ENCODE measurements at places on chromosomes 11 and 22. TPM values are rescaled to one million over a fixed set of nuclear protein-coding genes. Genes with fewer than 3 reads are reported as not detected.

The IPO7 gene
- total RNA-seq: 123 TPM

The OR6T1 gene
- total RNA-seq: not detected

The RIMBP3C gene
- 0.15 TPM for total RNA-seq

The ISX gene
- total RNA-seq: not detected

The OR2AT4 gene
- total RNA-seq: not detected

DNA sequence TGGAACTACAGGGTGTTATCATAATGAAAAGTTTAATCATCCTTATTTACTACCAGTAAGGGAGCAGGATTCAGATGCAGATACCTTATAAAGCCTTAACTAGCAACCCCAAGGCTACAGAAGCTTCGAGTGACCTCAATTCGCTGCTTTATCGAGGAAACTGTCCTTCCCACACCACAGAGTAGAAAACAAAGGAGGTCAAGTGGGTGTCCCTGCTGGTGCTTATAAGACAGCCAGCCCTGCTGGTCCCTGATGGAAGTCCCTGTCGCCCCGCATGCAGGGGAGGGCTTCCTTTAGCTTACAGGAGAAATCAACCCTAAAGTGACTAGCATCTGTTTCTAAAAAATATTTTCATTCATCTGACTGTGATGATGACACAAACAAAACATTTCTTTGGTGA lies 7.3 kb downstream of the MN1 start:
- no peaks in the 10 kb centered on the region for H3K4me1 ChIP-seq
- no peak overlapping the region for H3K27ac ChIP-seq
- no peak overlapping the region for H3K4me3 ChIP-seq
- H3K27me3 ChIP-seq: peaks cover 10% of the 10 kb centered on the region
- no peaks in the 10 kb centered on the region for H3K36me3 ChIP-seq

GRCh38 chr22:41561788-41562187 lies 978 bp downstream of the CSDC2 start:
- H3K27ac ChIP-seq: peak overlapping the region; percentile 52
- no peak for DNase-seq
- no peaks in the 10 kb centered on the region for H3K27me3 ChIP-seq
- H3K4me3 ChIP-seq: no peak overlapping the region

DNA sequence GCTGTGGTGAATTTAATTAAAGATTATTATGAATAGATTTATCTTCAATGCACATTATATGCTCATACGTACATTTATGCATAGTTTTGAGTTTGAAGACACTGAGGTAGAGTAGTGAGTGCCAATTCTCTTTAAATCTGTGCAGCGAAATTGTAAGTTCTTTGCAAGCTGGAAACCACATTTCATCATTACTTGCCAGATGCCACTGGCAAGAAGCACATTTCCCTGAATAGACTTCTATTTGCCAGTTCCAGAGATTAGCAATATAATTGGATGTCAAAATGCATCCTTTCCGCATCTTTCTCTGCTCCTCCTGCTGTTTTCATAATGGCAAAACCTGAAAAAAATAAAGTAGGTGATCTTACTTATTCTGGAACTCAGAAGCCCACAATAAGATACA lies 448.0 kb downstream of the LUZP2 start:
- H3K4me1 ChIP-seq: no peaks in the 10 kb centered on the region
- no peak overlapping the region for H3K27ac ChIP-seq
- H3K36me3 ChIP-seq: no peaks in the 10 kb centered on the region
- no peak overlapping the region for H3K4me3 ChIP-seq
- H3K27me3 ChIP-seq: no peaks in the 10 kb centered on the region

DNA sequence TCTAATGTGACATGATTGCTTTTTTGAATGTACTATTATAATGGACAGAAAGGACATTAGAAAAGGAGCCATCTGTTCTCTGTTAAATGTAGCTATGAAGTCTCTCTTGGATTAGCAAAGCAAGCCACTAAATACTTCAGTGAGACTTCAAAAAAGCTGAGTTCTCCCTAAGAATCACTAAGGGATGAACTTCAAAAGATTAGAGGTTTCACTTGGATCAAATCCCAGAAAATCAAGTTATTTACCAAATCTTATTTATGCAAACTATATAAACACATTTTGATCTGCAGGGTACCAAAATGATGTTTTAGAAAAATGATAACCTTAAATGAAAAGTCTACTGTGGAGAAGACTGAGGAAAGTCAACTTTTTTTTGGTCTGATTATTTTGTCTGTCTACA lies 82.1 kb upstream of the MTMR2 start:
- no peaks in the 10 kb centered on the region for H3K36me3 ChIP-seq
- no peaks in the 10 kb centered on the region for H3K4me1 ChIP-seq
- H3K4me3 ChIP-seq: no peak overlapping the region
- no peak for DNase-seq
- H3K27ac ChIP-seq: no peak overlapping the region

- no peak for DNase-seq
- no peaks in the 10 kb centered on the region for H3K27me3 ChIP-seq
- no peaks in the 10 kb centered on the region for H3K36me3 ChIP-seq
- no peak overlapping the region for H3K27ac ChIP-seq
- H3K4me1 ChIP-seq: no peaks in the 10 kb centered on the region
Observed at GRCh38 chr11:114607753-114608459, 12.3 kb upstream of the NXPE4 start.

DNA sequence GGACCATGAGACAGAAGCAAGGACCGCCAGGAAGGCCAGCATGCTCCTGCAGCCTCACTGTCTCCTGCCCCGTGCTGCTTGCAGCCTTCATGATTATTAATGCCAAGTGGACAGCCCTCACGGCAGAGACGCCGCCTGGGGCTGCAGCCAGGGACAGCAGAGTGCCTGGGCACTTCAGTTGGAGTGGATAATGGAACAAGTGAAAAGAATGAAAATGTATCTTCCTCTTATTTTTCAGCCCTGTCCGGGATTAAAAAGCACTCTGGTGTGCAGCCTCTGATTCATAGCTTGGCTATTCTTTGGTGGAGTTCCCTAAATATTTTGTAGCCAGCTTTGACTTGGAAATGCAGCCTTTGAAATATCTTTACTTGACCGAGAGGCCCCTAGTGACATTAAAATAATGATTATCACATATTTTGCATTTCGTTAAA lies 1404.2 kb downstream of the BRD1 start:
- peak; percentile 12 for DNase-seq
- H3K4me1 ChIP-seq: no peaks in the 10 kb centered on the region
- no peak overlapping the region for H3K4me3 ChIP-seq
- peaks cover 15% of the 10 kb centered on the region for H3K27me3 ChIP-seq
- H3K27ac ChIP-seq: no peak overlapping the region

DNA sequence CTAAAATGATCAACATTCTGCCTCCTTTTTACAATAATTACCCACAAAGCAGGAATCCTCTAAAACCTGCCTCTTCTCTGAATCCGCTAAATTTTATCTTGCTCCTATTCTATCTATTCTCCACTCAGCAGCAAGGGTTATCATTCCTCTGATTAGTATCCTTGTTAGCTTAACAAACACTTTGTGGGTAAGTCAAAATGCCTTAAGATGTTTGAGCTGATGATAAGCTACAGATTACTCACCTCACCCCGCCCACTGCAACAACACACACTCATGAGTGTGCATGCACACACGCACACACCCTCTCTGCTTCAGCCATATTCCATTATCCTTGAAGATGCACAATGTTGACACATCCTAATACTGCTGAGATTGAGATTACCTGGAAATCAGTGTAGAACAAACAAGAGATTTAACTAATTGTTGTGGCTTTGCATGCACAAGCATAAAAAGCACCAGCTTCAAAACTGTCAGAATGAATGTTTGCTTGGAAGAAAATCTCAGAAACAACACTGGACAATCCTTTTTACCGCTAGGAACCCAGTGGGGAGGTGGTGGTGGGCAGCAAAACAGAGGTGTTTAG lies 130.9 kb downstream of the BBOX1 start:
- H3K27ac ChIP-seq: no peak overlapping the region
- H3K4me1 ChIP-seq: no peaks in the 10 kb centered on the region
- H3K36me3 ChIP-seq: no peaks in the 10 kb centered on the region
- H3K4me3 ChIP-seq: no peak overlapping the region

- no peaks in the 10 kb centered on the region for H3K4me1 ChIP-seq
- DNase-seq: no peak
- H3K27ac ChIP-seq: peak overlapping the region; percentile 99
- H3K27me3 ChIP-seq: no peaks in the 10 kb centered on the region
- no peaks in the 10 kb centered on the region for H3K36me3 ChIP-seq
Observed at GRCh38 chr11:75308116-75308515, 43.3 kb downstream of the ARRB1 start.

DNA sequence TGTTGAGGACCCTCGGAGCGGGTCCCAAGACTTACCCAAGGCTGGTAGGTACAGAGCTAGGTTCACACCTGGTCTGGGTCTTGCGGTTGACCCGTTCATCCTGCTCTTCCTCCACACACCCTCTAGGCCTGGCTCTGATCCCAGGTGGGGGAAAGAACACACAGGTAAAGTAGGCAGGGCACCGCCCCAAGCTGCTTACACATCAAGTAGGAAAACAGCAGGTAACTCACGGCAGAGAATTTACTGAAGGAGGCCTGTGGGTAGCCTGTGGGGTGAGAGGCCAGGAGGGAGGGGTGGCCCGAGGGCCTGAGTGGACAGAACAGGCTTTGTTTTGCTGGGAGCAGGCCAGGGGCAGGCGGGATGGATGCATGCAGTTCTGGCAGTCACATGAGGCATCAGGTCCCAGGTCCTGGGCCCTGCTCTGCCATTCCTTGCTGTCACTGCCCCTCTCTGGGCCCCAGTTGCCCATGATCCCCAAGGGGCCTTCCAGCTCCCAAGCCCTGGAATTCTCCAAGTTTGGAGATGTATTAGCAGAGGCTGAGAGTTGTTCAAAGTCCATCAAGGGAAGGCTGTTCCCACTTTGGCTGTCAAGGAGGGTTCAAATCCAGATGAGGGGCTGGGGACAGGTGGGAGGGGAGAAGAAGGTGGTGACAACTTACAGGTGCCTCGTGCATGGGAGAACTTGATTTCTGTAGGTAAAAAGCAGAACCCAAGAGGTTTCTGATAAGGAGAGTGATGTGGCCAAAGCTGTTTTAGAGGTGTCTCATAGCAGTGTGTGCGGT lies 5.7 kb downstream of the TSKU start:
- peak overlapping the region; percentile 49 for H3K4me3 ChIP-seq
- H3K4me1 ChIP-seq: peaks cover 55% of the 10 kb centered on the region
- H3K36me3 ChIP-seq: no peaks in the 10 kb centered on the region

DNA sequence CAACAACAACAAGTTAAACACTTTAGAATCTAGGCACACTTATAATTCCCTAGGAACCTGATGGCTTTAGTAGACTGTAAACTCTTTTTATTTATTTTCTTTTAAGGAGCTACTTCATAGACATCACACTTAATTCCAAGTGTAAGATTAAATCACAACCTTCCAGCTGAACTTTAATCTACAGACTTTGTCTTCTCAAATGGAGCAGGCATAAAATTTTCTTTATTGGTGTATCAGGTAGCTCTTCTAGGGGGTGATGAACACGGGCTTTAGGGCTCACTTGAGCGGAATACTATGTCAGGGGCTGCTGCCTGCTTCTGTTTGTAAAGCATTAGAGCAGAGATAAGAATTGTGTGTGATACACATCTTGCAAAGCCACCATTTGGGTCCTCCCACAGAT lies 525.8 kb upstream of the FAT3 start:
- no peak overlapping the region for H3K4me3 ChIP-seq
- H3K27ac ChIP-seq: no peak overlapping the region
- no peak for DNase-seq
- no peaks in the 10 kb centered on the region for H3K4me1 ChIP-seq
- no peaks in the 10 kb centered on the region for H3K27me3 ChIP-seq
- no peaks in the 10 kb centered on the region for H3K36me3 ChIP-seq

DNA sequence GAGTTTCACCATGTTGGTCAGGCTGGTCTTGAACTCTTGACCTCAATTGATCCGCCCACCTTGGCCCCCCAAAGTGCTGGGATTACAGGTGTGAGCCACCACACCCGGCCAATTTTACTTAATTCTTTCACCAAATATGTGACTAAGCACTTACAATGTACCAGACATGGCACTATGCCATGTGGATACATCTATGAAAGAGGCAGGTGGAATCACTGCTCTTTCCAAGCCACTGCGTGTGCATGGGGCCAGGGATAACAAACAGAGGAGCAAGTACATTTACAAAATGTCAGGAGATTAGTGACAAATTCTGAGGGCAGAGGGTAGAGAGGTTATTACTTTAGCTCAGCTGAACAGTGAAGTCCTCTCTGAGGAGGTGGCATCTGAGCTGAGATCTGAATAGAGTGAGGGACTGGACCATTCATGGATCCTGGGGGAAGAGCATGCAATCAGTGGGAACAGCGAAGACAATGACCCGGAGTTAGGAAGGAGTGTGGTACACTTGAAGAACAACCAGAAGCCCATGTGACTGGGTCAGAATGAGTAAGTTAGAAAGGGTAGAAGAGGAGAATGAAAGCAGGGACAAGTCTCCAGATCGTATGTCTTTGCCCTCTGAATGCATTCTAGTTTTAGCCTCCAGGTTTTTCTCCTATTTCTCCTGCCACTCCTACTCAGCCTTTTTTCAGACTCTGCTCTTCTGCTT lies 38.3 kb upstream of the GRAMD1B start:
- no peak overlapping the region for H3K27ac ChIP-seq
- no peaks in the 10 kb centered on the region for H3K36me3 ChIP-seq
- H3K27me3 ChIP-seq: no peaks in the 10 kb centered on the region
- H3K4me3 ChIP-seq: no peak overlapping the region

- H3K27ac ChIP-seq: peak overlapping the region; percentile 87
- H3K4me1 ChIP-seq: peaks cover 9% of the 10 kb centered on the region
- no peaks in the 10 kb centered on the region for H3K27me3 ChIP-seq
- peak; percentile 70 for DNase-seq
Observed at GRCh38 chr11:130897262-130898182, 18.8 kb downstream of the SNX19 start.

DNA sequence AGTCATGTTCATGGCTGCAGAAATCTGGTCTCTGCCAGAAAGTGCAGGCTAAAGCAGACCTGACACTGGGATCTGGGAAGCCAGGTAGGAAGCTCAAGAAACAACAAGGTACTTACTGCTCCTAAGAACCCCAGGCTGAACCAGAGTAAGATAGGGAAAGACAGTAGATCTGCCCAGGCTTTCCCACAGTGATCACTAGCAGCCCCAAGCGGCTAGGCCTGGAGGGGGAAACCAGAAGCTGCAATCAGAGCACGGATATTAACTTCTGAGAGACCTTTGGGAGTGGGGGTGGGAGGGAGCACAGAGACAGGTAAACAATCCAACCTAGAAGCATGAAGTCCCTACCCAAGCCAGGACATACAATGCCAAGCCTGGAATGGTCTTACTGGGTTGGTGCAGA lies 135.2 kb upstream of the C11orf58 start:
- no peak overlapping the region for H3K27ac ChIP-seq
- DNase-seq: no peak
- no peak overlapping the region for H3K4me3 ChIP-seq
- no peaks in the 10 kb centered on the region for H3K4me1 ChIP-seq

DNA sequence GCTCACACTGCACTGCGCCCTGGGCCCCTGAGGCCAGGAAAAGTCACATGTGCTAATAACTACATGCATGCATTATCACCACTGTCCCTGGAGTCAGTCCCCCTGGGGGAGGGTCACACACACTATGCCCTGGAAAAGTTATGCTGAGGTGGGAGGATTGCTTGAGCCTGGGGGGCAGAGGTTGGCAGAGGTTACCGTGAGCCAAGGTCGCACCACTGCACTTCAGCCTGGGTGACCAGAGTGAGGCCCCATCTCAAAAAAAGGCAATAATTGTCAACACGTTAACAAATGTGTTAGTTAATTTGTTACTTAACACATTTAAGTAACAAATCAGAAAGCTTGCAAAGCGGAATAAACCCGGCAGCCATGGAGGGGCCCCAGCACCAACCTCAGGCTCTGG lies 13.3 kb upstream of the SEC14L6 start:
- H3K4me3 ChIP-seq: no peak overlapping the region
- no peaks in the 10 kb centered on the region for H3K27me3 ChIP-seq

- DNase-seq: no peak
- H3K4me3 ChIP-seq: no peak overlapping the region
- H3K27me3 ChIP-seq: no peaks in the 10 kb centered on the region
- H3K27ac ChIP-seq: no peak overlapping the region
- H3K36me3 ChIP-seq: no peaks in the 10 kb centered on the region
- H3K4me1 ChIP-seq: no peaks in the 10 kb centered on the region
Observed at GRCh38 chr11:15471048-15471894, 356.5 kb downstream of the INSC start.

Data from breast epithelium (tissue), 4 donors.